Umbilical cord (tissue), 2 donors: ENCODE measurements at places on chromosomes 12 and 14.
A peak's percentile ranks its signal among the peaks of the same experiment; 100 is the strongest.

DNA sequence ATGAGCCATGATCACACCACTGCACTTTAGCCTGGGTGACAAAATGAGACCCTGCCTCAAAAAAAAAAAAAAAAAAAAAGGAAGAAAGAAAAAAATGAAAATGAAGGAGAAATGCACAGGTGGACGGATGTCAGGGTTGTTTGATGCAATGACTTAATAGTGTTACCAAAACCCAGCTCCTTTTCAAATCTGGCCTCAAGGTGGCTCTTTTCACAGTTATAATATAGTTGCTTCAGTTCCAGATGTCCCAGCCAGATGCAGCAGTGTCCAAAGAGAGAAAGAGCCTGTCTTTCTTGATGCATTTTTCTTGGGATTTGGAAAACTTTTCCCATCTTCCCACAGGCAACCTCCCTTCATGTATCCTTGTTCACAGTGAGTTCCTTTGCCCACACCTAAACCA, 36.5 kb downstream of the KCNMB4 start:
- DNase-seq, result peak; percentile 2

- no peak for DNase-seq
Measured at GRCh38 chr12:112165624-112166023, 40.3 kb downstream of the TRAFD1 start.

GRCh38 chr12:102806110-102806509, 110.9 kb downstream of the PAH start:
- DNase-seq, result no peak

DNA sequence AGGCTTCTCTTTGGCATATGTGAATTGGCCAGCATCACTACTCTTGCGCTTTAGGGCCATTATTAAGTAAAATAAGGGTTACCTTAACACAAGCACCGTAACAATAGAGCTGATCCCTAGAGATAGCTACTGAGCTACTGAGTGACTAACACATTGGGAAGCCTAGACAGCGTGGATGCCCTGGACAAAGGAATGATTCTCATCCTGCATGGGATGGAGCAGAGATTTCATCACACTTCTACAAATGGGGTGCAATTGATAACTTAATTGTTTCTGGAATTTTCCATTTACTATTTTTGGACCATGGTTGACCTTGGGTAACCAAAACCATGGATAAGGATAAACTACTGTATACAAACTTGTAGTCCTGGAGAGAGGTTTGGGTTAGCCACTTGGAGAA, 57.1 kb downstream of the FBXO34 start:
- no peak for DNase-seq

DNA sequence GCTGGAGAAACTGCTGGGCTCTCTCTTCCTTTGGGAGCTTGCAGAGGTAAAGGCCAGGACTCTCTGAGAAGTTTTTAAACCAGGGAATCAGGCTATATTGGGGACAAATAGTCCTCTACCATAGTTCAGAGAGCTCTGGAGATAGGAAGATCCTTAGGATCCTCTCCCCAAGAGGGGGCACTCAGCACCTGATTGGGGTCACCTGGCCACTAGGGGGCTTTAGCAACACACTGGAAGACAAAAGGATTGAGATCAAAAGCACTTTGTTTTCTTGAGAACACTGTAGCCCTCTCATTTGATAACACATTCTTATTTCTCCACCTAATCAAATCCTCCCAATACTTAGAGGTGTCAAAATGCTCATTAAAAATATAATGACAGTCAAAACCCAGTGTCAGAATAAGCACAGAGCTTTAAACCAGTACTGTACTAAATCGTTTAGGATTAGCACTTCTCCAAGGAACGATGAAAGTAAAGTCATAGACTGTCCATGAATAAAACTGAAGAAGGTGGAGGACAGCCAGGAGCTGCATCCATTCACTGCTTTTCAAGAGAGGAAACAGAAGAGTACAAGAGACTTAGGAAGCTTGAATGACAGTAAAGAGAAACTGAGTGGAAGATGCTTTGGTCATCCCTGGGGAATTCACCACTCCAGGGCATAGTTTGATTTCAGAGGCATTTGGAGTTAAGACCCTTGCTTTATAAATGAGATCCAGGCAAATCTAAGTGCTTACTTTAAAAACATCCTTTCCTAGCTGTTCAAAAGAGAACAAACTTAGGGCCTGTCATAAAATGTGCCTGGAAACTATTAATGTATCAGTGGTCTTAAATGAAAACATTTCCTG, 26.5 kb downstream of the BMP4 start:
- peak; percentile 96 for DNase-seq

GRCh38 chr14:100416921-100417860, 94.1 kb downstream of the SLC25A47 start:
- DNase-seq, result peak; percentile 86

GRCh38 chr12:2003676-2004112, 563 bp downstream of the DCP1B start:
- DNase-seq, result no peak

DNA sequence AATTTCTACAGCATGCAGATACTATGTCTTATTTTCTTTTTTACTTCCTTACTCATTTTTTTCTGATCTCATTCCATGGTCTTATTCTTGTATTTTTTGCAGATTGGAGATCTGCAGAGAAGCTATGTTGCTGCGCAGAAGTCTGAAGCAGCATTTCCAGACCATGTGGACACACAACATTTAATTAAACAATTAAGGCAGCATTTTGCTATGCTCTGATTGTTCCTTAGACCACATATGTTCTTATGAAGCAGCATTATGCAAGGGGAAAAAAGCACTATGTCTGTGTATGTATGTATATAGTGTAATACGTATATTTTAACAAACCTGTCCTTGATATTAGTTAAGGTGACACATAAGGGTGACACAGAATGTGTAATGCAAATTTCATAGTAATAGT, 52.7 kb downstream of the TTC8 start:
- DNase-seq, result no peak

GRCh38 chr12:121568518-121568917, 12.3 kb downstream of the KDM2B start:
- no peak for DNase-seq

GRCh38 chr14:81400202-81400678, at the start of gene STON2:
Gene STON2, minus strand, starts transcription at chr14:81400324. Its CDS starts 1,942 bp downstream, at chr14:81398382.
- DNase-seq, result peak; percentile 27

DNA sequence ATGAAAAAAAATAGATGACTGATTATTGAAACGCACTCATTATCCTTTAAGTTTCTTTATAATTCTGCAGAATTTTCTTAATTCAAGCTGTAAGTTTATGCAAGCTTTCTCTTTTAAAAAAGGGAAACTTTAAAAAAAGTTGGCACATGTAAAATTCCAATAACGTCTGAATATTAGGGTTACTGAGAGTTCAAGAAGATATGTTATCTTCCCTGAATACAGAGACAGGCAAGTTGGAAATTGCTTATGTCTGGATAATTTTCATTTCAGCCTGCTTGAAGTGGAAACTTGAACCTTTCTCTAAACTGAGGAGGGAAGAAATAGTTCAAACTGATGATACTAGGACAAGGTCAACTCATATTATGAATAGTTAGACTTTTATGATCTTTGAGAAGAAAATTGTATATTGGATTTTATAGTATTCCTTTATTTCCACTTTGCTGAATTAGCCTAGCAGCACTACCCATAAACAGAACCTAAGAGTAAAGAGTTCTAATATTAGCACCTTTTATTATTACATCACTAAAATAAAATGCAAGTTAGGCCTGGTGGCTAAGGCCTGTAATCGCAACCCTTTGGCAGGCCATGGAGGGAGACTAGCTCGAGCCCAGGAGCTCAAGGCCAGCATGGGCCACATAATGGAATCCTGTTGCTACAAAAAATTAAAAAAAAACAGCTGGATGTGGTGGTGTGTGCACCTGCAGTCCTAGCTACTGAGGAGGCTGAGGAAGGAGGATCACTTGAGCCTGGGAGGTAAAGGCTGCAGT, 288.0 kb downstream of the TRHDE start:
- DNase-seq, result peak; percentile 78

DNA sequence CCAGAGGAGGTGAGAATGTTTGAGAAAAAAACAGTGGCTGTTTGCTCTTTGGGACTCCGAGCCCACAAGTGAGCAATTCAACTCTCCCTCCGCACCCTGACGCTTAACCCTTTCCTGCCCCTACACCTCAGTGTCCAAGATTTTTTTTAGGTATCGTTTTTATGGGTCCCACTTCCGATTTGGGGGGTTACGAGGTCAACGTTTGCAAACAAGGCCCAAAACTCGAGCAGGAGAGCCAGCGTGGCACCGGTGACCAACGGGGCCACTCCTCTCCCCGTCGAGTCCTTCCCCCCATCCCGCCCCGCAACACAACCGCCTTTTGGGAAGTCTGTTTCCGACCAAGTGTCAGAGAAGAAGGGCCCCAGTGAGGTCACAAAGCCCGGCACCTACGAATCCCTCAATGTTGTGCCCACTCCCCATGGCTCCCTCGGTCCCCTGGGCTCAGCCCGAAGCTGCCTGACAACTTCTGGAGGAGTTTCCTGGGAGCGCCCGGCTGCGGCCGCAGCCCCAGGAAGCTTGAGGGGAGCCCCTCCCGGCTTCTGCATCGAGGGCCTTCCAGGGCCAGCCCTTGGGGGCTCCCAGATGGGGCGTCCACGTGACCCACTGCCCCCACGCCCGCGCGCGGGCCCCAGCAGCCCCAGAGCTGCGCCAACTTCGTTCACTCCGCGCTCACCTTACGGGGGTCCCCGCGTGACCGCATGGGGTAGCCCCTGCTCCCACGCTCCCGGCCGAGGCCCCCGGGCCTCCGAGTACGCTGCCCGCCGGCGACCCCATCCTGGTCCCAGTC, 1.2 kb downstream of the CDK2AP1 start:
- peak; percentile 57 for DNase-seq

GRCh38 chr12:14612898-14613445, 45.3 kb upstream of the PLBD1 start:
- DNase-seq, result no peak

GRCh38 chr14:100618763-100619320, 31.6 kb upstream of the BEGAIN start:
- no peak for DNase-seq

GRCh38 chr12:92133795-92134637, 11.6 kb downstream of the BTG1 start:
- no peak for DNase-seq

DNA sequence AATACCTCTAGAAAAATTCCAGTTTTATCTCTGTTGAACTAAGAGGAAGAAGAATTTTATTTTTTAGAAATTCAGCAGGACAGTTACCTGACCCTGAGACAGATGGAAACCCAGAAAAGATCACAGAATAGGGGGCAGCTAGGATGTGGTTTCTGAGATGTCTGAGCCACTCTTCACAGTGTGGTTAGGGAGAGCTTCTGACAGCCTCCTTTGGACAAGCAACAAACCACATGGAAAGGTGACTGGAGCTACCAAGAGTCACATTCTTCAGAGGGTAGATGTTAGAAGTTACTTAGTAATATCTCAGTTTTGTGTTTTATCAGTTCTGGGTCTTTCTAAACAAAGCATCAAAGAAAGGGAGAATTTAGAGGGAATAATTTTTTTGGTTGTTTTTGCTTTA, 117.3 kb upstream of the NAP1L1 start:
- DNase-seq, result no peak

DNA sequence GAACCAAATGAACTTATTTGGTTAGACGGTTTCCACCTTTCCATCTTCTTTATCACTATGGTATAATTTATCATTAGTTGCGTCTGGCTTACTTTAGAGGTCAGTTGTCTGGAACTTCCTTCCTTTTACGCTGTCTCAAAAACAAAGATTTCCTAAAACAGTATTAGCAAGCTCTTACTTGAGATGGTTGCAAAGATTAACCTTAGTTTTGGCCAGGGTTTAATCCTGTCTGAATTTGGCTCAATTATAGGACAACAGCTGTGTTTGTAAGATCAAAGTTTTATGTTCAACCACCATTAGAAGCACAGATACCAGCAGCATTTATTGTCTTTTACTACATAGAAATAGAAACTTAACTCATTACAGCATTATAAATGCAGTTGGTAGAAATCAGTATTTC, 7.9 kb upstream of the WASHC3 start:
- no peak for DNase-seq

DNA sequence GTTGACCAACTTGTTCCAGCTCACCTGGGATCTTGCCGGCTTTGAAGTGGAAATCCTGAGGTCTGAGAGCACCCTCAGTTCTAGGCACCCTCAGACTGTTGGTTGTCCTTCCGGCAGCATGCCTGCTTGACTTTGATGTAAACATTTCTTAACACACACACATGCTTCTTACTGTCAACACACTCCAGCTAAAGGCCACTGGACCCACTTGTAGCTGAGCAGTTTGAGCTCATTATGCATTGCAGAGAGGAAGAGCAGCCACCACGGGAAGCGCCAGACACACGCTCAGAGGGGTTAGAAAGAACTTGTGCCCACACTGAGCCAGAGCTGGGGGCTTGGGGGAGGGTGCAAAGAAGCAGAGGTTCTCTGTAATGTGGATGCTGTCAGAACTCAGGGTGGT, 55.8 kb downstream of the TNFAIP2 start:
- no peak for DNase-seq

- no peak for DNase-seq
Measured at GRCh38 chr14:88168498-88169165, 154.4 kb downstream of the KCNK10 start.

GRCh38 chr14:66087231-66087630, 398.9 kb upstream of the CCDC196 start:
- no peak for DNase-seq

GRCh38 chr12:14773685-14774073, 29.6 kb downstream of the WBP11 start:
- no peak for DNase-seq

- peak; percentile 44 for DNase-seq
Measured at GRCh38 chr12:27966870-27967269, 5.7 kb downstream of the PTHLH start.

- no peak for DNase-seq
Measured at GRCh38 chr12:49366096-49366651, 1.1 kb upstream of the SPATS2 start.

DNA sequence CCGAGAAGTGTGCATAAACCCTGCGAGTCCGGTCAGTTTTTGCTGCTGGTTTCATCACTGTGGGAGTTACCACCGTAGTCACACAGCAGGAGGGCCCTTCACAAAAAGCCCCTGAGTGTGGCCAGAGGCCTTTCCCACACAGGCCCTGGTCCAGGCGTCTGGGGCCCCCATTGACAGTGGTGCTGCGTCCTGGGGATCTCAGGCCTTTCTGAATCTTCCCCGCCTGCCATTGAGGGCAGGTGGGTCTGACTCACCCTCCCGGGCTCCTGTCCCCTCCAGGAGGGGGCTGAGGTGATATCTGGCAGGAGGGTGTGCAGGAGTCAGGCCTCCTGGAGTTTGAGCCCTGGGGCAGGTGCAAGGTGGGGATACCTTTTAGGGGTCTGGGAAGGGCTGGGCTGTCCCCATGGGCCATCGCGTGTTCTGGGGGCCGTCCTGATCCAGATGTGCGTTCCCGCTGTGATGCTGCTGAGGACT, 358.5 kb downstream of the TMEM121 start:
- DNase-seq, result no peak

- peak; percentile 91 for DNase-seq
Measured at GRCh38 chr12:32106517-32107358, at the start of gene BICD1. Gene BICD1, plus strand, starts transcription at chr12:32106847. Its CDS starts 485 bp downstream, at chr12:32107332.

GRCh38 chr14:49164074-49164473, 422.1 kb downstream of the RPS29 start:
- peak; percentile 21 for DNase-seq
